NCI-H1417 (cell line): ENCODE measurements at places on chromosomes 2 and 18.

DNA sequence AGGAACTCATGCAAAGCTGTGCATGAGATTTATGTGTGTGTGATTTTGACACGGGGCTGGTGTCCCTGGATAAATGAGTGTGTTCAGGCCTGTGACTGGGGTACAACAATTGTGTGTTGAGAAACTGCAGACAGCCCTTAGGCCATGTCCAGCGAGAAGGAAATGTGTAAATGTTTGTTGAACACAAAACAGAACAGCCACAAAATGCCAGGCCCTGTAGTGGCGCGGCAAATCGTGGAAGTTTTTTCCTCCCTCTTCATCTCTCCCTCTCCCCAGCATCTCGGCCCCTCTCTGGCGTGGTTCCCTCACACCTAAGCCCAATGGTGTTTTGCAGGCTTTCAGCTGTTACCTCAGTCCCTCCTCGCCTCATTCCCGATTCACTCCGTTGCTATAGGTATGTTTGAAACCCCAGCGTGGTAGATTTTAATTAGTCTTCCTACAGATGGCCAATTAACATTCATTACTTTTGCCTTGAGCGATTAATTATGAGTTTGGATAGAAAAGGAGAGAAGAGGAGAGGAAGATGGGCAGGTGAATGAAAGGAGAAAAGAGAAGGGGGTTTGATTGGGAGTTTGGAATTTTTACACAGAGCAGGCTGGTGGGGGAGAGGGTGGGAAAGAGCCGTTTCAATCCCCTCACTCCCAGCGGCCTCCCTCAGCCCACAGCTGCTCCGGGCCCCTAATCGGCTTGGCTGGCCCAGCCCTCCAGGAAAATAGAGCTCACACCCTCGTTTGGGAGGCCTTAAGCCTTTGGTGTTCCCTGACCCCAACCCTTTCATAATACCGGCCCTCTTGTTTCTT lies 10.8 kb downstream of the SPR start:
- DNase-seq: no peak

DNA sequence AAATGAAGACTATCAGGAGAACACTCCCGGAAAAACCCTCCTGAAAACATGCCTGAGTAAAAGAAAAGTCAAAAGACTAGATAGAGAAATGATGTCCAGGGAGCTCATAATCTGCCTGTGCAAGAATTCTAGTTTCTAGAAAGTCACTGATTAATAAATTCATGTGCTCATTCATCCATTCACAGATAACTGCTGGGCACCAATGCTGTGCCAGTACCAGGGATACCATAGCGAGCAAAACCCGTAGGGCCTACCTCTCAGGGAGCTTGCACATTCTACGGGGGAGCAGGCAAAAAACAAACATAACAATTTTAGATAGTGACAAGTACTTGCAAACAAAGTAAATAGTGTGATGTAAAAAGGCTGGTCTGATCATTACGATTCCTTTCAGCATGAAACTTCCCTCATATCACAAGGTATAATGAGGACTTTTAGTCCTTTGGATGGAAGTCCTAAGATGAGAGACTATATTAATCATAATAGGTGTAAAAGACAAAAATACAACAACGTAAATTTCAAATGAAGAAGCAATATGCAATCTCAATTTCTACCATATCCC lies 289.9 kb downstream of the AFF3 start:
- DNase-seq: peak; percentile 2

GRCh38 chr2:189096769-189097447 lies 82.7 kb downstream of the COL5A2 start:
- no peak for DNase-seq

- peak; percentile 85 for DNase-seq
These were observed 997 bp upstream of the TGIF1 start for GRCh38 chr18:3448838-3449511.

DNA sequence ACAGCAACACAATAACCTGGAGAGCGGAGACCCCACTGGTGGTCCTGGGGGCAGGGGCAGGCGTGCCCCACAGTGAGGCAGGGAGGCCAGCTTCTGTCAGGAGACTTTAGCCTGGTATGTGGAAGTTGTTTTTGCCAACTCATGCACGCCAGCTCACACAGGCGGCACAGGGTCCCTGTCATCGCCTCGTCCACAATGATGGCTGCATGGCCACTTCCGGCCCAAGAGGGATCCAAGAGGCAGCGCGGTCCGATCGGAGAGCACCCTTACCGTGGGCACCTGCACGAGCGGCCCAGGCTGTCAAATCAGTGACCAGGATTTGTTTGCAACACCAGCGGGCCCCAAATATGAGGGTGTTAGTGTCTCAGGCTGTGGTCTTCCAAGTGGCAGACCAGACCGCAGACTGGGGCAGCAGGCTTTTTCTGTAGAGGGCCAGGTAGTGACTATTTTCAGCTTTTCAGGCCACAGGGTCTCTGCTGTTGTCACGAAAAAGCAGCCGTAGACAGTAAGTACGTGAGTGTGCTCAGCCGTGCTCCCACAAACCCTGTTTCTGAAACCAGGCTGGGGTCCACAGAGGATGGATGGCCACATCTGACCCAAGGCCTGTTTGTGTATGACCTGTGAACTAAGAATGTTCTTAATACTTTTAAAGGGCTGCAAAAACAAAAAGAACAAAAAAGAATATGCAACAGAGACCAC lies 21.2 kb downstream of the SNED1 start:
- DNase-seq: no peak

DNA sequence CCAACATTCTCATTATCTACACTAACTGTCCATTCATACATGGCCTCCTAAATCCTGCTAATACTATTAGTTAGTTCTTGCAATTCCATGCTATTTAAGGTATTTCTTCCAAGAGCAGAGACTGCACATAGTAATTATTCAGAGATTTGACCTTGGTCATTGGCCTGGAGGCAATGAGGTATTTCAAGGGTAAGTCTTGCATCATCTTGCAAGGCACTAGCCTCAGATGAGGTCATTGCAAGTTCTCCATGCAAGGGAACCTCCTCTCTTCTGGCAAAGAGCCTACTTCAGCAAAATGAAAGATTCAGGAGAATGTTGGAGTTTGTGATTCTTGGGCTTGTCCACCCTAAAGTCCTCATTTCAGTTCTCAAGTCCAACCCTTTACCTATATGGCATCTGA lies 48.5 kb upstream of the IKZF2 start:
- no peak for DNase-seq

- no peak for DNase-seq
These were observed 22.6 kb upstream of the FAM117B start for GRCh38 chr2:202612145-202612544.

GRCh38 chr18:37563931-37564392 lies 1.6 kb downstream of the CELF4 start:
- DNase-seq: peak; percentile 86

GRCh38 chr2:121485039-121485438 lies 45.6 kb upstream of the RNU4ATAC start:
- no peak for DNase-seq

GRCh38 chr18:74230922-74231714 lies 60.6 kb downstream of the CYB5A start:
- no peak for DNase-seq

DNA sequence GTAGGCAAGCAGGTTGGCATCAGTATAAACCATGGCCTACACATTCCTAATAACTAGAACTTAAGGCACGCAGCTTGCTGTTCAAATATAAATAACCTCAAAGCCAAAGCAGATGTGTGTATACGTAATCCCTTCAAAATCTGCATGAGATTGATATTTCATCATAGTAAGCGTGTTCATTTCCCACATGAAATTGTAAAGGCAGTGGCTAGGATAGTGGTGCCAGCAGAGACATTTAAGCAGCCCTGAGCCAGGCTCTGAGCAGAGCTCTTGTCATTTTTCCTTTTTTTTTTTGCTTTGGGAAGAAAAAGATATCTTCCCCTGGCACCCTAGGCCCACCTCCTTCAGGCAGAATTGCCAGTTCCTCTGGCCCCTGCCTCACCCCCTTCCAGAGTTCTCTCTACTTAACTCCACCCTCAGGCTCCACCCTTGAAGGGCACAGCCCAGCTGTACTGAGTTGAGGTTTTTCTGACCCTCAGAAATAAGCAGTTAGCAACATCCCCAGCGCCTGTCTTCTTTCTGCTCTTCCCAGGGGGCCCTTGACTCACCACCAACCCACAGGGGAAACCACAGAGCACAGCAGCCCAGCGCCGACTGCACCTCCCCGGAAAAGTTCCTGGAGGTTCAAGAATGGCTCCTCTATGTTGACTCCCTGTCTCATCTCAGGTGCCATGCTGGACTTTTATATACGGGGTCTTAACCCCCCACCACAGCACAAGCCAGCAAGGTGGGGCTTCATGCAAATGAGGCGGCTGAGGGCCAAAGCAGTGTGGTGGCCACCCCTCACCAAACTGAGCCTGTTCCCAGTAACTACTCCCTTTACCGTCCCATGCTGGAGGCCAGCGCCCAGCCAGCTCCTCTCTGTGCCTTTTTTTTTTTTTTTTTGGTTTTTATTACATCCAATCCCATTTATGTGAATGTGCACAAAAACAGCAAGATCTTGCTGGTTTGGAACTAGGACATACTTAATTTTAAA lies 84.7 kb downstream of the EHD3 start:
- DNase-seq: peak; percentile 47
